ENCODE measurements at places on chromosomes 7 and 10. TPM values are rescaled to one million over a fixed set of nuclear protein-coding genes. Genes with fewer than 3 reads are reported as not detected.

Gene PSMG3
- total RNA-seq, result 125 TPM

Gene BNIP3
- total RNA-seq, result 282 TPM

Gene STOX1
- 1.6 TPM for total RNA-seq

Gene FAM25G
- total RNA-seq, result not detected

Gene TAS2R41
- not detected for total RNA-seq

Gene CCDC172
- total RNA-seq, result not detected

Gene TLX1
- not detected for total RNA-seq

Gene EGR2
- 0.32 TPM for total RNA-seq

Gene ASB10
- total RNA-seq, result not detected

Gene JAZF1
- 3.1 TPM for total RNA-seq

Gene PNLIP
- not detected for total RNA-seq

Gene CHAT
- not detected for total RNA-seq

Gene TRIM50
- 0.47 TPM for total RNA-seq

Gene SNX10
- 18.3 TPM for total RNA-seq

Gene LRRC18
- total RNA-seq, result not detected

Gene ANKRD1
- total RNA-seq, result 8.2 TPM

Gene AQP1
- total RNA-seq, result 0.26 TPM

Gene SCART1
- total RNA-seq, result 1.2 TPM

Gene ITPRID1
- not detected for total RNA-seq

Gene GRID1
- total RNA-seq, result 0.05 TPM

Gene ACSM6
- not detected for total RNA-seq

Gene GIMAP1
- total RNA-seq, result not detected

Gene PON1
- total RNA-seq, result not detected

Gene JAKMIP3
- 2.0 TPM for total RNA-seq
